Activated naive CD4-positive, alpha-beta T cell treated with anti-CD3 and anti-CD28 coated beads, Interleukin-2, amount 50 U/mL, for 16 hours (primary cell): ENCODE measurements at places on chromosomes 2 and 18.
A peak's percentile ranks its signal among the peaks of the same experiment; 100 is the strongest.

- no peak for DNase-seq
These were observed 63.3 kb upstream of the TTC27 start for GRCh38 chr2:32564417-32565035.

- DNase-seq: no peak
These were observed 208.6 kb downstream of the PARD3B start for GRCh38 chr2:204753841-204754240.

DNA sequence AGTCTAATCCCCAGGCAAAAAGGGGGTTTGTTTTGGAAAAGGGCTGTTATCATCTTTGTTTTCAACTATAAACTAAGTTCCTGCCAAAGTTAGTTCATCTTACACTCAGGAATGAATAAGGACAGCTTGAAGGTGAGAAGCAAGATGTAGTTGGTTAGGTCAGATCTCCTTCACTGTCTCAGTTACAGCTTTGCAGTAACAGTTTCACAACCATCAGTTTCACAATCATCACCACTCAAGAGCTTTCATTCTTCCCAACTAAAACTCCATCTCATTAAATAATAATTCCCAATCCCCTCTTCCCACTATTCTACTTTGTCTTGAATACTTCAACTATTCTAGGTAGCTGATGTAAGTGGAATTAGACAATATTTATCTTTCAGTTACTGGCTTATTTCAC, 200.9 kb downstream of the NYAP2 start:
- no peak for DNase-seq

DNA sequence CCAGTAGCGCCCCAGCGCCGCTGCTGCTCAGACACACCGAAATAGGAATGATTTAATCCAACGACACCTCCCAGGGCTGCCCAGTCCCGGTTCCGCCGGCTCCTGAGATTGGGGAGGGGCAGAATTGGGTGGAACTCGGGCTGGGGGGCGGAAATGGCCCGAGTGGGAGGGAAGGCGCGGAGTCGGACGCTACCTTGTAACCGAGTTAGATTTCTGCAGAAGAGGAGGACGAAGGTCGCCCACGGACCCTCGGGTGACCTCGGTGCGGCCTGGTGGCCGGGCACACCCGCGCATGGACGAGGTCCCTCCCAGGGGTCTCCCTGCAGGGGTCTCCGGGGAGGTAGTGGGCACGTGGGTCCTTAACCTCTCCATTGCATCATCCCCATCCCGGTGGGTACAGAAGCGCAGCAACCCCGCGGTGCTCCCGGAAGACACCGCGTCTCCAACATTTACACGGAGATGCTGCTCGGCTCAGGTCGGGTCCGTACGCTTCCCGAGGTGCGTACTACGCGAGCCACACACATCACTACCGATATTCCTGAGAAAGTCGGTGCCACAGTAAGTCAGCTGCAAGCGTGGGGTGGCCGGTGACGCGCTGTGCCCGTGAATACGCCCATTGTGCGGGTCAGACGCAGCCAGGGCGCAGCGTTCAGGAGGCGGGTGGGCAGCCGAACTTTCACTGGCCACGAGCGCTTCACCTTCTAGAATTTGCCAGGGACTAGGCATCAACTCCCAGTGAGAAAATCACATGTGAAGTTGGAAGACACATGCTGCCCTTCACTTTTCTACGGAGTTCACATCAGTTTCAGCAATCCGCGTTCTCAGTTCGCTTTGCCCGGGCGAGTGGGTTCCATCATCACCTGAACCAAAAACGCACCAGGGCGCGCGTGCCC, 3.0 kb downstream of the ZNF516 start:
- DNase-seq: peak; percentile 58

DNA sequence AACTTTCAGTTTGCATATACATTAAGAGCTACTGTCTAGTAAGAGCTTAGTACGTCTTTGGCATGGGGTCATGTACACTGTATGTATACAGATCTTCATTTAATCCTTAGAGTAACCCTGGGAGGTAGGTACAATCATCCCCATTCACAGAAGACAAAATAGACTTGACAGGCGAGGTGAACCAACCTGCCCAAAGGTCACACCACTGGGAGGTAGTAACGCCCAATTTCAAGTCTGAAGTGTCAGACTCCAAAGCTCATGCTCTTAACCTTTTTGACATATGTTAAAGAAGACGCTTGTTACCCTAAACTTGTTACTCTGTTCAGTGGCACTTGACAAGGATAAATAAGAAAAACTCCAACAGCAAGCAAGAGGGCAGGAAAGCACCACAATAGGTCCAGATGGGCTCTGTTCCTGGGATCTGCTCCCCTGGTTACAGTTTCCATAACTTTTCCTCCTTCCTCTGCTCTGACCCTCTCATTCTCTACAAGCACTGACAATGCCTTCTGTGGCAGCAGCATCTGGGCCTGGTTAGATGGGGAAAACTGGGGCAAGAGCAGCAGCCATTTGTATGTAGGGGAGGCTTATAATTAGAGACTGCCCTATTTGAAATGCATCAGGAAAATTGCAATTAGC, 64.7 kb upstream of the SERTAD2 start:
- no peak for DNase-seq

- DNase-seq: no peak
These were observed 154.7 kb upstream of the LRP1B start for GRCh38 chr2:142285480-142285879.

DNA sequence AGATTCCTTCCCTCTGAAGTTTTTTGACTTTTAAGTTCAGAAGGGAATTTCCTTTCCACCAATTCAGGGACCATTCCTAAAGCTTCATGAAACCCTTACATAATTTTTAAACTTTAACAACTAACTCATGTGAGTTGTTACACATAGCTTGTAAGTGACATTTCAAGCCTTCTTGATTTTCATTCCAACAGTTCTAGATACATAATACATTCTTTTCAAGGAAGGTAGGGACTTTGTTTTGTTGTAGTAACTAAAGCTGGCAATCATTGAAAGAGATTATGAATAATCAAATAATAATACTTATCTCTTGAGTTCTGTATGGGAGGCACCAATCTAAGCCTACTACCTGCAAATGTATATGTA, 45.4 kb downstream of the SETBP1 start:
- no peak for DNase-seq

DNA sequence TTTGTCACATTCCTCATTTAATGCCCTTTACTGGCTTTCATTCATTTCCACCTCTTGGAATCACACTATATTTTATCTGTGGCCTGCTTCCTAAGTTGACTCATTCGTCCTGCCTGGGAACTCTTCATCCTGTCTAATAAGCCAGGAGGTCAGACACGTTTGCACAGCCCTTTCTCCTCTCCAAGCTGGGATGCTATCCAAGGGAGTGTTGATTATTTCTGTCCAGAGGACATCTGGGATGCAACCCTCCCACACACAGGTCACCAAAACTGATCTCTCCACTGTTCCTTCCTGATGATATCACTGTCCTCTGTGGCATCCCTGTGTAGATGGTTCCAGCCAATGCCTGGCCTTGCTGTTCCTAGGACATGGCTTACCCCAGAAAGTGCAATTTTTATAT, 79.8 kb upstream of the NOSTRIN start:
- no peak for DNase-seq

DNA sequence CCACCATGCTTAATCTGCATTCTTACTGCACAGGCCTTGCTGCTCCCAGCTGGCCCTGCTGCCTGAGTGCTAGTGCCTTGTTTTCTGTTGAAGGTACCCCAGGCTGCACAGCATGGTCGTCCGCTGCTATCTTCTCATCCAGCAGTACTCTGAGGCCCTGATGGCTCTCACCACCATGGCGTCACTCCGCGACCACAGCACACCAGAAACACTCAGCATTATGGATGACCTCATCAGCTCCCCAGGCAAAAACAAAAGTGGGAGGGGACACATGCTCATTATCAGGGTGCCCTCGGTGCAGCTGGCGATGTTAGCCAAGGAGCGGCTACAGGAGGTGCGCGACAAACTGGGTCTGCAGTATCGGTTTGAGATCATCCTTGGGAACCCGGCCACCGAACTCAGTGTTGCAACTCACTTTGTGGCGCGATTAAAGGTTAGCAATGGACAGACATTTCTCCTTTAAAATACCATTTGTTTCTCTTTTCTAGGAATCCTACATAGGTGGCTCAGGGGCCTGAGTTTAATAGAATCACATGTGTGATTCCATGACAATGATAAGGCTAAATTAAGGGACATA, 110.5 kb downstream of the ESCO1 start:
- DNase-seq: no peak

- DNase-seq: no peak
These were observed 1.0 kb downstream of the ALKAL2 start for GRCh38 chr2:286774-287392.

GRCh38 chr18:46250812-46251173, 146.6 kb downstream of the HAUS1 start:
- no peak for DNase-seq

DNA sequence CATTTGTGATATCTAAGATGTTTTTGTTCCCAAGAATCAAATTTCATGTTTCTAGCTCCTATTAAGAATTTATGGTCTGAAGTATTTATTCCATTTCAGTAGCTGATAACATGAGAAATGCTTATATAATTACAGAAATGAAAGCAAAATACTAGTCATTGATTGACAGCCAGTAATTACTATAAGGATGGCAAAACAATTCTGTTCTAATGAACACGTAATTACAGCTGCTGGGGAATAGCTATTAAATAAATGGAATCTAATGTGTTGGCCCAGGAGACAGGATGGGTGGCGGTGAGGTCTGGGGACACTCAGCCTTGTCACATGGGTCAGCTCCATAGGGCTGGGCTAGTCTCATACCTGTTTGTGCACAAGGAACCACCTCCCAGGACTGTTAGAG, 263.5 kb downstream of the FHOD3 start:
- DNase-seq: no peak

- no peak for DNase-seq
These were observed 779.7 kb upstream of the PKDCC start for GRCh38 chr2:41267929-41268659.

DNA sequence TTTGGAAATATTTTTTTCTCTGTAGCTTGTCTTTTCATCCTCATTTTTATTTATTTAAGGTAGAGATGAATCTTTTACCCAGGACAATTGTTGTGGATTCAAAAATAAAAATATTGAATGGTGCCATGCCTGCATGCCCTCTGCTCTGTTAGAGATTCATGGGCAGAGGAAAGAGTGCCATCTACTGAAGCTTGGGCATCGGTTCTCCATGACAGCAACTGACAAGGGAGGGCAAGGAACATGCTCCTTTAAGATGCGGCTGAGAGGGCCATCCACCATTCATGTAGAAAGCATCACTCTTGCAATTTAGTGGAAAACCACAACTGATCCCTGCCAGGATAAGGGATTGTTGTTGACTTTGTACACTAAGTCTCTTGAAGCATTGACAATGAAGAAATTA, 79.9 kb downstream of the PARD3B start:
- no peak for DNase-seq

GRCh38 chr2:108959401-108959800, 29.6 kb downstream of the EDAR start:
- no peak for DNase-seq

GRCh38 chr18:70827632-70828031, 538.8 kb downstream of the SOCS6 start:
- no peak for DNase-seq

DNA sequence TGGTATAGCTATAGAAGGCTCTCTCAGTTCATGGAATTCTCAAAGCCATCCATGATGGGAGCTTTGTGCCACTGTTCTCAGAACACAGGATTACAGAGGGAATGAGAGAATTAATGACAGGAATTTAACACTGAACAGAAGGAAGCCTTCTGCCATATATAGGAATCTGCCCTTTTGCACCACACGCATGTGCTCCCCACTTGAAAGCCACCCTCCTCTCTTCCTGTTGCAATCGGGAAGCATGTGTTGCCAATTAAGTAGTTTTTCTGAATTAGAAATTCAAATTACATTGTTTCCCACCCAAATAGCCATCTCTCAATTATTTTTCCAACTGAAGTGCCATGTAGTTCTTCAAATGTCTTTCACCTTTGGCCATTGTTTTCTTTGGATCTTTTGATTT, 71.3 kb downstream of the C1D start:
- DNase-seq: no peak

DNA sequence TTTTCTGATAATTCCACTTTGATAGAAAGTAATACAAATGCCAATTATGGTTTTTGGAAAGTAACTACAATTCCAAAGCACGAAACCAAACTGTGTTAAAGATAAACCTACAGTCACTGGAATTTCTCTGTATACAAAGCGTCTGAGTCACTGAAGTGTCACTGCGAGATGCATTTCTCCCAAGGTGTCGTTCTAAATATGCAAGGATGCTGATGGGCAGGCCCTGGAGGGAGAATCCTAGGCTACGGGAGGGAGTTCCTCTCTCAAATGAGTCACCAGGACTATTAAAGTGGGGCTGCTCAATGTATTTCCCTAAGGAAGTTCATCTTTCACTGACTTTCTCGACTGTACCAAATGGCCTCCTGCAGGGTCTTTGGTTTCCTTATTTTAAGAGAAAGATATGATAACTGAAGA, 163.8 kb upstream of the STK17B start:
- DNase-seq: no peak

DNA sequence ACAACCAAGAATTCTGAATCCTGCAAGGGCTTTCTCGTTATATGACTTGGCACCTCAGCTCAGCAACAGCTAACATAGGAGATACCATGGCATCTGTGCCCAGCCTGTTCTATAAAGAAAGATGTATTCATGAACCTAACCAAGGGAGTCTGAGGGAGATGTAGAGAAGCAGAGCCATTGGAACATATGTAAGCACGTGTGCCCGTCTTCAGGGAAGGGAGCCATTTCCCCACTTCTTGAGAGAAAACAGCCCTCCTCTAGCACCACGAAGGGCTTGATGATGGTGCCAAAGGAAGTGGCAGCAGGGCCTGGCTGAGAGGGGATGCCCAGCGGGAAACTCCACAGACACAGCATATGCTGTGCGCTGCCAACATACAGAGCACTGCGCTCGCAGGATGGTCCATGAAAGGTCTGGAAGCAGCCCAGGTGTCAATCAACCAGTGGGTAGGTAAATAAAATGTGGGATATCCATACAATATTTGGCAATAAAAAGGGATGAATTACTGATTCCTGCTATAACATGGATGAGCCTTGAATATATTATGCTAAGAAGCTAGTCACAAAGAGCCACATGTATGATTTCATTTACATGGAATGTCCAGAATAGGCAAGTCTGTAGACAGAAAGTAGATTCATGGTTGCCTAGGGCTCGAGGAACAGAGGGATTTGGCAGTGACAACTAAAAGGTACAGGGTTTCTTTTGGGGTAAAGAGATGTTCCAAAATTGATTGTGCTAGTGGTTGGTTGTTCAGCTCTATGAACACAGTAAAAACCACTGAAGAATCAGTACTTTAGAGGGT, 16.1 kb downstream of the TMEM247 start:
- DNase-seq: no peak

DNA sequence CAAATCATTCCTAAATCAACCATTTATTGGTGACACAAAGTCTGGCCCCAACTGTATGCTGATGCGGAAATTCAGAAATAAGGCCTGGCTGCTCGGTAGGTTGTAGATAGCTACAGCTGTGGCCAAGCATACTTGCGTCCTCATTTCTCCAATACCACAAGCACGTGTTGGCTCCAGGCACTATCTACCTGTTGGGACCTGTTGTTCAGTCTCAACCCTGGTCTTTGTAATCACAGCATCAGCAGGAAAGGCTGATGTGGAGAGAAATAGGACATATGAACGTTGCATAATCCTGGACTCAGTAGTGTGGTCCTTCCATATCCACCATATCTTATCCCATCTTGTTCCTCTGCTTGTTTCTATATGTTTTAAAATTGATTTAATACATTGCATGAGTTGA, 212.6 kb downstream of the PMAIP1 start:
- no peak for DNase-seq

- DNase-seq: no peak
These were observed 51.0 kb downstream of the KIDINS220 start for GRCh38 chr2:8786463-8786862.

GRCh38 chr18:24369426-24369825, 28.2 kb downstream of the OSBPL1A start:
- DNase-seq: no peak
